HS-5 (cell line): ENCODE measurements at places on chromosomes 13 and 19.

DNA sequence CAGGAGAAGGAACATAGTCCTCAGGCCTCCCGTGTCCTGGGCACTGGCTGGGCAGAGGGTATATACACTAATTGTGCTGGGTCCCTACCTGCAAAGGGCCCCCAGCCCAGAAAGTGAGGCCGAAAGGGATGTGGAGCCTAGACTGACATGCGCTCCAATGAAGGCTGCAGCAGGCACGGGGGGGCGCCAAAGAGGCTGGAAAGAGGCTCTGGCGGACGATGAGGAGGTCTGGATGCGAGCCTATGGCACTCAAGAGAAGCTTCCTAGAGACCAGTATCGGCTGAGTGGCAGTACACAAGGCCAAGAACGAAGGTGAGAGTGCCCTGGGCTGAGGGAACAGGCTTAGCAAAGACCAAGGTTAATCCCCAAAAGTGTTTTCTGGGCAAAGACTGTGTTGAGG is 16.6 kb downstream of the VRK3 start:
- DNase-seq: no peak

- no peak for DNase-seq
These were observed 17.4 kb upstream of the SDHAF1 start for GRCh38 chr19:35977446-35978222.

- DNase-seq: no peak
These were observed 3.9 kb downstream of the SIAH3 start for GRCh38 chr13:45847554-45848224.

DNA sequence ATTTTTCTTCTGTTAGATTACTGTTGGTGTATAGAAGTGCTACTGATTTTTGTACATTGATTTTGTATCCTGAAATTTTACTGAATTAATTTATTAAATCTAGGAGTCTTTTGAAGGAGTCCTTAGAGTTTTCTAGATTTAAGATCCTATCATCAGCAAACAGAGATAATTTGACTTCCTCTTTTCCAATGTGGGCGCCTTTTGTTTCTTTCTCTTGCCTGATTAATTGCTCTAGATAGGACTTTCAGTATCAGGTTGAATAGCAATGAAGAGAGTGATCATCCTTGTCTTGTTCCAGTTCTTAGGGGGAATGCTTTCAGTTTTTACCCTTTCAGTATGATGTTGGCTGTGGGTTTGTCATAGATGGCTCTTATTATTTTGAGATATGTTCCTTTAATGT is 5.6 kb upstream of the CD33 start:
- no peak for DNase-seq

GRCh38 chr19:13447978-13448377 is 58.3 kb downstream of the CACNA1A start:
- DNase-seq: no peak

- DNase-seq: no peak
These were observed 7.7 kb downstream of the ATP7B start for GRCh38 chr13:52003541-52003940.

GRCh38 chr13:33519561-33520467 is 234.3 kb upstream of the STARD13 start:
- no peak for DNase-seq

GRCh38 chr13:40187841-40188591 is 478.4 kb downstream of the FOXO1 start:
- DNase-seq: no peak

GRCh38 chr19:3850320-3850972 is 18.4 kb downstream of the ZFR2 start:
- no peak for DNase-seq

GRCh38 chr19:42420055-42420544 is 7.1 kb downstream of the LIPE start:
- no peak for DNase-seq

DNA sequence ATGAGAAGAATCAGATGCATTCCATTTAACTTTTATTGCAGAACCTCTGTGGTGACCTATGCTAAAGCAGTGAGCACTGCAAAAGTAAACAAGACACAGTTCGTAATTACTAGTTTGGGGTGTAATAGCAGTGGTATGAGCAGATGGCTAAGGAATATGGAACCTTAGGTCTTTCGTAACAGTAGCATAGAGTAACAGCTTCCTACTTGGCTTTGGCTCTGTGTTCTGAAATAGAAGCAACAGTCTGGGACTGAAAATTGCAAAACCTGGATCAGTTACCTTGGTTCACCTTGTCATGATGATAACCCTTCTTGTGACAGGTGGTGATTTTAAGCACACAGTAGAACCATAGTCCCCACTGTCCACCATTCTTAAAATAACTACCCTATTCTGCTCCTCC is 303.4 kb downstream of the GPC6 start:
- no peak for DNase-seq

DNA sequence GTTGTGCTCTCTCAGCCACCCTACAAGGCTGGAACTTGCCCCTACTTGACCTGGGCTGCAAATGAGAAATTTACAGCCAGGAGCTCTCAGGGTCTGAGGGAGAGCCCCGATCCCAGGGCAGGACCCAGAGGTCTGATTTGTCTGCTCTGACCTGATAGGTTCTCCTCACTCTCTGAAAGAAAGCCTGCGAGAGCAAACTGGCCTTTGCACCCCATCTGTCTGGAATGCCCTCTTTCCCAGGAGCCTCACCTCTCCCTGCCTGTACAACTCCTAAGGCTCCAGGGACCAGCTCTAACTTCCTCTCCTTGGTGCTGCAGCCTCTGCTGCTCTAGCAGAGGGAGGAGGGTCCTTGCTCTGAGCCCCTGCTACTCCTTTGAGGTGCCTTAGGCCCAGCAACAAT is 137.8 kb downstream of the UQCRFS1 start:
- no peak for DNase-seq

GRCh38 chr13:40980461-40980860 is 38.7 kb downstream of the ELF1 start:
- DNase-seq: no peak

GRCh38 chr13:72896869-72897268 is 114.9 kb downstream of the PIBF1 start:
- no peak for DNase-seq

DNA sequence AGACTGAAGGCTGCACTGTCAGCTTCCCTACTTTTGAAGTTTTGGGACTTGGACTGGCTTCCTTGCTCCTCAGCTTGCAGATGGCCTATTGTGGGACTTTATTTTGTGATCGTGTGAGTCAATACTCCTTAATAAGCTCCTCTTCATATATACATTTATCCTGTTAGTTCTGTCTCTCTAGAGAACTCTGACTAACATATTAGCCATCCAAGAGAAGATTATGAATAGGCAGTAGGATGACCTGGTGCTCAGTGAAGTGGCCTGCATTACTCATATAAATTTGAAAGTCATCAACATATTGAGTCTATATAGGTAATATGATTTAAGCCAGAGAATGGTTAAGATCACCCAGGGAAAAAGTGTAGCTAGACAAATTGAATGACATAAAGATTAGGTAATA is 136.3 kb upstream of the UFM1 start:
- DNase-seq: peak; percentile 57

GRCh38 chr19:40797963-40798682 is 868 bp upstream of the EGLN2 start:
- no peak for DNase-seq

- DNase-seq: no peak
These were observed 8.8 kb downstream of the DCAF15 start for GRCh38 chr19:13960863-13961784.

- DNase-seq: no peak
These were observed 22.4 kb downstream of the AMER2 start for GRCh38 chr13:25149711-25150110.

GRCh38 chr13:20350382-20350763 is 118.3 kb upstream of the GJB6 start:
- no peak for DNase-seq

GRCh38 chr13:24176351-24177101 is 16.0 kb downstream of the SPATA13 start:
- DNase-seq: no peak

DNA sequence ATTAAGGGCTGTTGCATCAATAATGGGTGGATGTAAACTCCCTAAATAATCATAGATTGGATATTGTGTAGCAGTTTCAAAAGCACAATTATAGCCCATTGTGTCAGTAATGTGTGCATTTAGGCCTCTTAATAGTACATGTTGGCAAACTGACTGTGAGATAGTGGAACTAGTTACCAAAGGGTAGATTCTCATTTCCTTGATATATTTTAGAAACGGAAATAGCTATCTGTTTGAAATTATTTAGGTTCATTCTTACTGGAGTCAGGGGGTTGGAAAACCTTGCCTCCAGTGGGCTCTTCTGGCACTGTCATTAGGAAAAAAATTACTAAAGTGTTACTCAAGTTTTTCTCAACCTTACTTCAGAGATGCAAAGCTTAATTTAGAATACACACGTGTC is 1074.9 kb downstream of the PCDH17 start:
- DNase-seq: no peak

GRCh38 chr19:15575406-15575805 is 39.6 kb upstream of the CYP4F8 start:
- no peak for DNase-seq

DNA sequence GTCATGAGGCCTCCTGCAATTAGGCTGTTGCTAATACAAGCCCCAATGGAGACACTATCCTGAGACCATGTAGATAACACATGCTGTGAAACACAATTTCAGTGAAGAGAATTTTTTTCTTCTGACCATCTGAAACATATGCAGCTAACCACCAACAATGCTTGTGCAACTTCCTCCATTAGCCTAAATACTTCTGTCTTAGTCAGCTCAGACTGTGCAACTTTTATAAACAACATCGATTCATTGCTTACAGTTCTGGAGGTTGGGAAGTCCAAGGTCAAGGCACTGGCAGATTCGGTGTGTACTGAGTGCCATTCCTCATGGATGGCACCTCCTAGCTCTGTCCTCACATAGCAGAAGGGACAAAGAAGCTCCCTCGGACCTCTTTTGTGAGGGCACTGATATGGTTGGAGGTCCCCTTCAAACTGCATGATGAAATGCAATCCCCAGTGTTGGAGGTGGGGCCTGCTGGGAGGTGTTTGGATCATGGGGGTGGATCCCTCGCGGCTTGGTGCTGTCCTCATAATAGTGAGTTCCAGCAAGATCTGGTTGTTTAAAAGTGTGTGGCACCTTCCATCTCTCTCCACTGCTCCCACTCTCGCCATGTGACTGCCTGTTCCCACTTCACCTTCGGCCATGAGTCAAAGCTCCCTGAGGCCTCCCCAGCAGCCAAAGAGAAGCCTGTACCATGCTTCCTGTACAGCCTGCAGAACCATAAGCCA is 27.7 kb downstream of the STK24 start:
- DNase-seq: peak; percentile 75

- no peak for DNase-seq
These were observed 23.2 kb upstream of the CRTC1 start for GRCh38 chr19:18660051-18660910.

DNA sequence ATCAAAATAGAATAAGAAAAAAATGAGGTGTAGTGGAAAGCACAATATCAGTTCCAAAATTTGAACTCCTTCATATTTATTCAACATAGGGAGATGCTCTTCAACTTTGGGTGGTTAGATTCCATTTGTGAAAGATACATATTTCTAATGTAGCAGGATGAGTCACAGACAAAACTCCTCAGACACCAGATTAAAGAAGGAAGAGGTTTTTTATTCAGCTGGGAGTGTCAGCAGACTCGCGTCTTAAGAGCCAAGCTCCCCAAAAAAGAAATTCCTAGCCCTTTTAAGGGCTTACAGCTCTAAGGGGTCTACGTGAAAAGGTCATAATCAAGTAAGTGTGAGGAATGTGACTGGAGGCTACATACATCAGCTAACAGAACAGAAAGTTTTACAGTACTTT is 6.8 kb upstream of the ZNF765 start:
- no peak for DNase-seq

DNA sequence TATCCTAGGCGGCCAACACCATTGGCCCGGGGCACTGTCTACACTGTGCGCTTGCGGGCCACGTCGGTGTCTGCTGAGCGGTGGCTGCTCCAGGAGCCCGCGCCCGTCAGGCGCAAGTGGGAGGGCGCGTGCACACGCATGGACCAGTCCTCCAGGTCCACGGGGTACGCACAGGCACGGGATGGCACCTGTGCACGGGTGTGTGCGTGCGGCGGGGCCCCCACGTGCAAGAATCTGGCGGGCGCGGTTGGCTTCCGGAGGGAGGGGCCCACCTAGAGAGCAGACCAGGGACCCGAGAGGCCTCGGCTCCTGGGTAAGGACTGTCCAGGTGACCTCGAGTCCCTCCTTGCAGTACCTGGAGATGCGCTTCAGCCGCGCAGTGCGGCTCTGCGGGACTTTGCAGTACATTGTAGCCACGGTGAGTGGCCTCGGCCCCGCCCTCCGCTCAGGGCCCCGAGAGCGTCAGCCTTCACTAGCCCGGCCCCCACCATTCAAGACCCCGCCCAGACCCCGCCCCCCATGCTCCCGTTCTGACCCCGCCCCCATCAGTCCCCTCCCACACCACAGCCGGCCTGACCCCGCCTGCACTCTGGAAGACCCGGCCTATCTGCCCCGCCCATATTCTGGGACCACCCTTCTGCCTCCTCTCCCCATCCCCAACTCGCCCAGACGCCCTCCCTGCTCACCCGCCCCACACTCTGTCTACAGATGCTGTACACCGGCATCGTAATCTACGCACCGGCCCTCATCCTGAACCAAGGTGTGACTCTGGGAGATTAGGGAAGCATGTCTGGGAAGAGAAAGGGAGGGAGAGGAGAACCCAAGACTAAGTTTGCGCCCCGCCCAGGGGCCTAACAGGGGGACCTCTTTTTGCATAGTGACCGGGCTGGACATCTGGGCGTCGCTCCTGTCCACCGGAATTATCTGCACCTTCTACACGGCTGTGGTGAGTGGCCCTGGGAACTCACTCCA is 2.3 kb downstream of the SLC5A5 start:
- no peak for DNase-seq

- DNase-seq: no peak
These were observed 87.2 kb downstream of the SCGB2B2 start for GRCh38 chr19:34589730-34590129.

DNA sequence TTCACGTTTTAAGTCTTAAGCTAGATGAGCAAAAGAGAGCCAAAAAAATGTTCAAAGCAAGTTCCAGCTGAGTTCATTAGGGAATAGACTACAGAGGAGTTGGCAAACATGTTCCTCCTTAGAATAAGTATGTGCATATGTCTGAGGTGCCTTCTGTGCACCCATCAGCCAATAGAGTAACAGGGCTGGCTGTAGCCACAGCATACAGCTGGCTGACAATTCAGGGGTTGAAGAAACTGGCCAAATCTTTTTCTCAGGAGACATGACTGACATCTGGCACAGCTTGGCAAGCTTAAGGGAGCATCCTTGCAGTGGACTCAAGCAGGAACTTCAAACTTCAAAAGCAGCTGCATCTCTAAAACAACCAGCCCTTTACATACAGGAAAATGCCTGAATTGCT is 414.8 kb upstream of the PCDH20 start:
- no peak for DNase-seq

GRCh38 chr19:10283301-10284064 is 3.3 kb upstream of the ICAM4 start:
- no peak for DNase-seq

- DNase-seq: peak; percentile 53
These were observed 12.3 kb downstream of the CIB3 start for GRCh38 chr19:16160943-16161560.

GRCh38 chr19:15197942-15198341 is 2.9 kb downstream of the NOTCH3 start:
- DNase-seq: no peak
